ENCODE measurements at places on chromosomes 3 and 15. TPM values are rescaled to one million over a fixed set of nuclear protein-coding genes. Genes with fewer than 3 reads are reported as not detected.

DNA sequence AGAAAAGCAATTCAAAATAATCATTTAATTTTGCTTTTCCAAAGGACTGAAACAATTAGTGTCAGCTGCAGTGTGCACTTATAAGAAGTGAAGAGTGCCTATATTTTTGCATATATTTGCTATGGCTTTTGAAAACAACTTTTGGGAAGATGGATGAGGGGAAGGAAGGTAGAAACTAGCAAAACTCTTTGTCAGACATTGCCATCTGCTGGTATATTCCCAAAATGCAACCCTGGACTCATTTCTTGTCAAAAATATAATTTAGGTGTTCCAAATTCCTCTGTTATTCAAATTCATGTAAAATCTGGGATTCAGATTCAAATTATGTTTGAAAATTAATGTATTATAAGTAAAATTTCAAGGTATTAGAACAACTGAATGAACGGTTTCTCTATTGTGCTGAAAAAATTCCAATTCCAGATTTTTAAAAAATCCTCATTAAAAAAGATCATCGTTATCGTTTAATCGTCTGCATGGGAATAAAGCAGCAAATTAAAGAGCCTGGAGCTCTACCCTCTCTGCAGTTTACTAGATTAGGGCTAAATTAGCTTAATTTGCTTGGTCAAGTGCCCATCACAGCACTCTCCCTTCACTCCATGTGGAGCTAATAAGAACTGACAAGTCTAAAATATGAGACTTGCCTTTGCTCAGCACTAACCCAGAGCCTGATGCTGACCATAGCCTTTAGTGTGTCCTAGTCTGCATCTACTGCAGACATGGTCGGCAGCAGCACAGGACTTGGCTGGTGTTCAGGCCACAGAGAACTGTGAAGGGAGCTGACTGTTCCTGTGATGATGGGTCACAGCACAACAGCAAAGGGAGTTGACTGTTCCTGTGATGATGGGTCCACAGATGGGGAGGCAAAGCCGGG, 67.9 kb upstream of the MITF start:
- no peak for DNase-seq

DNA sequence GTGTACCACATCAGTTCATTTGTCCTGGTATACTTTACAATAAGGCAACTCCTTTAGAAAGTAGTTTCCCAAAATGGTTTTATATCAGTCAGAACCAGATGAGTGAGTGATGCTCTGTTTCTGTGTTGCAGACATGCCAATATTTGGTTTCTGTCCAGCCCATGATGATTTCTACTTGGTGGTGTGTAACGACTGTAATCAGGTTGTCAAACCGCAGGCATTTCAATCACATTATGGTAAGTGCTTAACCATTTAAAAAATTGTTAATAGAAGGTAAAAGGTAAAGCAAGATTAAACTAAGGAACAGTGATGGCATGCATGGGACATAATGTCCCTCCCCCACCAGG, 40.0 kb upstream of the SCAANT1 start:
- DNase-seq: no peak

GCNT3 gene
- polyA plus RNA-seq: 10.5 TPM

DNA sequence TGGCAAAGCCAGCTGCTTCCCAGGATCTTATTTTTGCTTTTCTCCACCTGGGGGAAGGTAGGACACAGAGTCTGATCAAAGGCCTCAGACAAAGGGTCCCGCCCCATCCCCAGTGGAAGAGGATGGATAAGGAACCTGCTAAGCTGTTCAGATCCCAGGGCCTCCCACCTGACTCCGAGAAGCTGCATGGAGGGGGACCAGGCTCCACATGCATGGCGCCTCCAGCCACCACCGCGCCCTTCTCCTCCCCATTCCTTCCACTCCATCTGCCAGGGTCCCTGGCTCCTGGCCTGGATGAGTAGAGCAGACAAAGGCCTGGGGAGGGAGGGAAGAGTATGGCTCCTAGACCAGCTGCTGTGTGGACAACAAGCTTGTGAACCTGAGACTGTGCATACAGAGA, 20.0 kb upstream of the CRABP1 start:
- DNase-seq: no peak

DNA sequence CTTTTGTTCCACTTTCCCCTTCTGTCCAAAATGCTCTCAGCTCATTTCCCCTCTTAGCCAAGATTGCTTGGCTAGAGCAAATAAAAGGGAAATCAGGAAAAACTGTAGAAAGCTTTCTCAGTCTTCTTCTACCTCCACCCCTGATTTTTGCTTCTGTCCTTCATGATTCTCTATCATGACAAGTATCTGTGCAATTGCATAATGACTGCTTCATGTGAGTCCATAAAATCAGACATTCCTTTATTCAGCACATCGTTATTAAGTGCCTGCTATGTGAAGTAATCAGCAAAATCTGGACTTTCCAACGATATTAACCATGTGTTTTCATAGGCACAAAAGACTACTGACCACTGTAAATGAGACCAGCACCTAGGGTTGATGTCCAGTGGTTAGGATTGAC, 321.5 kb upstream of the CBLB start:
- DNase-seq: no peak

DNA sequence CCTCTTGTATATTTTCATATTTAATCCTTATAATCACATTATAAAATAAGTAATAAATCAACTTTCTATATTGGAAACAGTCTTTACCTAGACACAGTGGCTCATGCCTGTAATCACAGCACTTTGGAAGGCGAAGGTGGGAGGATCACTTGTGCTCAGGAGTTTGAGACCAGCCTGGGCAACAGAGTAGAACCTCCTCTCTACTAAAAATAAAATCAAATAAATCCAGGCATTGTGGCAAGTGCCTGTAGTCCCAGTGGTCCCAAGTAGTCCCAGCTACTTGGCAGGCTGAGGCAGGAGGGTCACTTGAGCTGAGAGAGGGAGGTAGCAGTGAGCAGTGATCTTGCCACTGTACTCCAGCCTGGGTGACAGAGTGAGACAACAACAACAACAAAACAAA, 975.1 kb downstream of the ROBO1 start:
- DNase-seq: no peak

SPESP1 gene
- polyA plus RNA-seq: 2.2 TPM
